ENCODE measurements at places on chromosomes 1 and 21.

- no peak for DNase-seq
Observed at GRCh38 chr1:171780583-171781175, 781 bp upstream of the METTL13 start.

DNA sequence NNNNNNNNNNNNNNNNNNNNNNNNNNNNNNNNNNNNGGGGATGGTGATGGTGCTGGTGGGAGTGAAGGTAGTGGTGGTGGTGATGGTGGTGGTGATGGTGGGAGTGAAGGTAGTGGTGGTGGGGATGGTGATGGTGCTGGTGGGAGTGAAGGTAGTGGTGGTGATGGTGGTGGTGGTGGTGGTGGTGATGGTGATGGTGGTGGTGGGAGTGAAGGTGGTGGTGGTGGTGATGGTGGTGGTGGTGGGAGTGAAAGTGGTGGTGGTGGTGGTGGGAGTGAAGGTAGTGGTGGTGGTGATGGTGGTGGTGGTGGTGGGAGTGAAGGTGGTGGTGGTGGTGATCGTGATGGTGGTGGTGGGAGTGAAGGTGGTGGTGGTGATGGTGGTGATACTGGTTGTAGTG is 93.6 kb downstream of the CRYAA start:
- DNase-seq = no peak

DNA sequence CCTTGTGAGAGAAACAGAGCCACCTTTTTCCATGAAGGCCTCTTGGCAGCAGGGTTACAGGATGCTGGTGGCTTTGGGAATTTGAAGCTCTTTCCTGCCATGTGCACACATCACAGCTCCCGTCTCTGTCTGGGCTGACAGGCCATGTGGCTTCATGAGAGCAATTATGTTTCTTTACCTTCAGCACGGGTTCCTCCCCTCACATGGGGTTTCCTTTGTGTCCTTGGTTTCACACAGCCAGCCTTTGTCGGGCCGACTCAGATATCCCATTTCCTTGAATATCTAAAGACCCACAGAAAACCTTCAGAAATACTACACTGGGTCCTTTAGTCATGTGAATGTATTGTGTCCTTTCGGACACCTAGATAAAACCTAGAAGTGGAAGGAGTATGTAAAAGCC is 7.1 kb downstream of the CLIC6 start:
- no peak for DNase-seq

GRCh38 chr1:219806642-219807041 is 121.7 kb downstream of the SLC30A10 start:
- DNase-seq = no peak

DNA sequence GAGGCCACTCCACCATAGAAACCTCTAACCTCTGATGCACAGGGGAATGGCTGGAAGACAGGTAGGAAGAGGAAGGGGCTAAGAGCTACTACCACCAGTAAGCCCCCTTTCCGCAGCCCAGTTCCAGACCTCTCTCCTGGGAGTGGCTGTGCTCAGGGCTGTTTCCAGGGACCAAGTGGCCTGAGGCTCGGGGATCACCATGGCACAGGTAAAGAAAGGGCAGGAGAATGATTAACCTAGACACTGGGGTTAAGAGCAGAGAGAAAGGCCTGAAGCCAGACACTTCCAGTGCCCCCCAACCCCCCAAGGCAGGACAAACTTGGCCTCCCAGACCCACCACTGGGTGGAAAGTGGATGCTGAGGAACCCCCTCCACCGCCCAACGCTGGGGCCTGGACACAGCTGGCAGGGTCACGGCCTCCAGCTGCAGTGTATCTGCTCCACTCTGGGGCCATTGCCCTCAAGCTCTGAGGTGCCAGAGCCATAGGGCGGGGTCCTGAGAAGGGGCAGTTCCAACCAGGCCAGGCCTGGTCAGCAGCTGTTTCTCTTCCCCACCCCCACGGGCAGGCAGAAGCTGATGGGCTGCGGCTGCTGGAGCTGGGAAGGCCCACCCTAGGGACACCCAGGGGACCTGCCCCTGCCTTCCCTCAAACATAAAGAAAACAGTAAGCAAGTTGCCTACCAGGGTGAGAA is 2.6 kb downstream of the TAGLN2 start:
- no peak for DNase-seq

GRCh38 chr1:222068937-222069336 is 327.0 kb upstream of the DUSP10 start:
- no peak for DNase-seq

- DNase-seq = no peak
Observed at GRCh38 chr1:22494943-22495579, 43.4 kb downstream of the ZBTB40 start.

DNA sequence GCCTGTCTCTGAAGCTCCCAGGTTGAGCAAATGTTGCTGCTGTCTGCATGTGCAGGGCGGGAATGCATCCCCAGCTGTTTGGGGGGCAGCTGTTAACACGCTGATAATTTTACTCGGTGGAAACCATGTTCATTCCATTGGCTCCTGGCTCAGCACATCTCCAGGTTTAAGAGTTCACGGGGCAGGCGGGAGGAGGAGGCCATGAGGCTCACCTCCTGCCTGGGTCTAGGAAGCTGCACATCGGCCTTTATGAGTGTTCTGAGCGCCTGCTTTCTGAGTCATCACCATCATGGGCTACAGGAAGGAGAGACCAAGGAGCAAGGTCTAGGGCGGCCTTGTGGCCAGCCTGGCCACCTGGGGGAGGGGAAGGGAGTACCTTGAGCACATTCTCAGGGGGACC is 29.7 kb downstream of the AJAP1 start:
- DNase-seq = no peak

DNA sequence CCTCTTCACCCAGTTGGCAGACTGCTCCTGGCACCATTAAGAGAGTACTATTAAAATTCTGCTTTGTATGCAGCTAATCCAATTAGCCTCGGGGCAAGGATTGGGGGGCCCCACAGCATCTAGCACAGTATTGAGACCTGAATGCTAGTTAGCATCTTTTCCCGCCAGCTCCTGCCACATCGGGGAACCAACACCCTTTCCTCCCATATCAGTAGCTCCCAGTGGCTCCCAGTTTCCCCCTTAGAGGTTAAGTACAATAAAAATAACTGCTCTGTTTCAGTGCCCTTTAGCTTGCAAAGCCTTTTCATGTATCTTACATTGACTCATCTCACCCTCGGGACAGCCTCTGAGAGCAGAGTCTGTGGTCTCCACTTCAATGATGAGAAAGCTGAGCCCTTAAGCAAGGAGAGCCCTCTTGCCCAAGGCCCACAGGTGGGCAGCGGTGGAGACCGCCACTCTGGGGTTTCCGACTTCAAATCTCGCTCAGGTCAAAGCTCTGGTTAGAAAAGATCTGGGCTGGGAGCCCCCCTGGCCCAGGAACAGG is 4.2 kb upstream of the PMVK start:
- DNase-seq = no peak

- DNase-seq = no peak
Observed at GRCh38 chr21:14096577-14096976, 114.2 kb downstream of the LIPI start.

DNA sequence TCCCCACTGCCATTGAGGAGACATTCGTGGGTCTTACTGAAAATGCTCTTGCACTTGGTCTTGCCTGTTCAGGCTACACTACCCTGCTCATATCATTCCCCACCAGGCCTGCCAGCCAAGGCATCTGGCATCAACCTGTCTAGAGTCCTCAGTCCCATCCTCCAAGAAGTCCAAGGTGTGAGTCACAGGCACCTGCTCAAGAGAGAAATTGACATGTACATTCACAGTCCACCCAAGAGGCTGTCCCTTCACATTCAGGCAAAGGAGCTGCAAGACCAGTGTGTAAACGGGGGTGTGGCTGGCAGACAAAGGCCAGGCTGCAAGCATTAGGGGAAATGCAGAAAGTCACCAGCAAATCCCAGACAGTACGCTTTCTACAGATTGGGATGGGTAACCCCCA is 13.1 kb upstream of the PLA2G2C start:
- DNase-seq = no peak

DNA sequence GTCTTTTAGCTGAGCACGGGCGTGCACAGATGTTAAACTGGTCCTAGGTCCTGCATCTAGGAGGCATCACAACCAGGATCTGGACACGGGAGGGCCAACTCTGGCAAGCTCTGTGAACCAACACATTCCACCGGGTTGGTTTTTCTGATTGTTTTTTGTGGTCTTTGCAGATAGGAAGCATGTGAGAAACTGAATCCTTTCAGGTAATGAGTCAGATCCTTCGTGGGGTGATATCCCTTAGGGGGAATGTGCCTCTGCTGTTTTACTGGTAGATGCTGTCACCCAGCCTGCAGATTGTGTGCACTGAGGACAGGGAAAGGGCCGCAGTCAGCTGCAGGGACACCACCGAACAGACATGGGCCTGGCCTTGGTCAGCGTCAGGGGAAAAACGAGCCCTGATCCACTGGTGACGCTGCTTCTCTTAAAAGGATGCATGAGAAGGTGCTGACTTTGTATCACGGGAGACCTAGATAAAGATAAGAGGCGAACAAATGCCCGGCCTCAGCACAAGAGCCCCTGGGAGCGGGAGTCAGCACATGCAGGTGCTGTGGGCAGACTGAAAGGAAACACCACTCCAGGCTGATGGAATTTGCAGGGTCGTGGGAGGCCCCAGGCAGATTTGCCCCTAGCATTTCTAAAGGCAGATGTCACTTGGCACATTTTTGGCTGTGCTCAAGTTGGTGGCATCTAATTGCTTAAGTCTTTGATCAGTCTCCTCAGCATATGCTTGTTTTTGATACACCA is 51.1 kb downstream of the DOP1B start:
- no peak for DNase-seq

DNA sequence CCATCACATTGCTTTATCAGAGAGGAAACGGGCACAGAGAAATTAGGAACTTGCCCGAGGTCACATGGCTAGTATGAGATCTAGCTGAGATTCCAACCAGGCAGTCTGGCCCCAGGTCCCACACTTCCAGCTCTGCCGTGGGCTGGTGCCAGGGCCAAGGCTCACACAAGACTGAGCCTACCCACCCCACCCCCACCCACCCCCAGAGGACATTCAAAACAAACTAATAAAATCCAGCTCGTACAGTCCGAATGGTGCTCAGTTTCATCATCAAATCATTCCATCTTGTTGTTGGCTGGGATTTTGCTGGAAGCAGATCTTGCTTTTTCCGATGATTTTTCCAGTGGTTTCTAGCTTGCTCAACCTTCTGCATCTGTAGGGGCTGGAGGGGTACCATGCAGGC is 27.9 kb downstream of the MATN1 start:
- DNase-seq = no peak

DNA sequence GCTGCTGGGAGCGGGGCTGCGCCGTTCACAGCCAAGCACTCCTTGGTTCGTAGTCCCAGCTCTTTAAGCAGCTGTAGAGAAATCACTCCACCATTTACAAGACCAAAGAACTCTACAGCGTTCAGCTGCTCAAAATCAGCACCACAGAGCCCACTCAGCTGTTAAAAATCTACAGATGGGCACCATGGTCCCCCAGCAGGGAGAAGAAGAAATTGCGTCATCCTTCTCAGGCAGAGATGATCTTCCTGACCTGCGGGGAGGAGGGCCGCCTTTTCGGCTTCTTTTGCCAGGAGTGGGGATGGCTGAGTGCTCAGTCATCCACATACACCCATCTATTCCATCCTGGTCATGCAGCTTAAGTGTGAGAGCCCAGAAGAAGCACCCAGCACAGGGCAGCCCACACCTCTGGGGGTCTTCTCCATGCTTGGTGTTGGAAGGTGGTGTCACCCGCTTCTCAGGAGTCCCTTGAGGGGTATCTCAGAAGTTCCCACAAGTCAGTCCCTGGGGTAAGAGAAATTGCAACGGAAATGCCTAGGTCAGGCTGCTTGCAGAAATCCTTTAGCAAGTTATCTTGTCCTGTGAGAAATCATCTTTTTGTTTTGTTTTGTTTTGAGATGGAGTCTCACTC is 163.8 kb downstream of the NPHP4 start:
- DNase-seq = no peak

DNA sequence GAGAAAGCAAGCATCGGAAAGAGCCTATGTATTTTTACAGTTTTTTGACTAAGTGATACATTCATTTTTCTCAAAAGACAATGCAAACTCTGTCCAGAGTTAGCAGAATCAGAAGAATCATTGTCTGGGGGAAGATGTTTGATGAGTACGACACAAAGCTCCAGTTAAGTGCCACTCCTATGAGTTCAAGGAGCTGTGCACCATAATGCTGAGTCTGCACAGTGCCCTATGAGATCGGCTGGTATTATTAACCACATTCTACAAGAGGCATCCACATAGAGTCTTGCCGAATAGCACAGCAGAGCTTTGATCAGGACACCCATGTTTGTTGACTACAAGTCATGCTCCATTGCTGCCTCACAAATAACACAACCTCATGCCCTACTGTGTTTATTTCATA is 54.9 kb upstream of the RAP1GAP start:
- DNase-seq = no peak

Data from fibroblast of skin of left biceps (primary cell).